ENCODE measurements at places on chromosomes 7 and 10.
A peak's percentile ranks its signal among the peaks of the same experiment; 100 is the strongest.

DNA sequence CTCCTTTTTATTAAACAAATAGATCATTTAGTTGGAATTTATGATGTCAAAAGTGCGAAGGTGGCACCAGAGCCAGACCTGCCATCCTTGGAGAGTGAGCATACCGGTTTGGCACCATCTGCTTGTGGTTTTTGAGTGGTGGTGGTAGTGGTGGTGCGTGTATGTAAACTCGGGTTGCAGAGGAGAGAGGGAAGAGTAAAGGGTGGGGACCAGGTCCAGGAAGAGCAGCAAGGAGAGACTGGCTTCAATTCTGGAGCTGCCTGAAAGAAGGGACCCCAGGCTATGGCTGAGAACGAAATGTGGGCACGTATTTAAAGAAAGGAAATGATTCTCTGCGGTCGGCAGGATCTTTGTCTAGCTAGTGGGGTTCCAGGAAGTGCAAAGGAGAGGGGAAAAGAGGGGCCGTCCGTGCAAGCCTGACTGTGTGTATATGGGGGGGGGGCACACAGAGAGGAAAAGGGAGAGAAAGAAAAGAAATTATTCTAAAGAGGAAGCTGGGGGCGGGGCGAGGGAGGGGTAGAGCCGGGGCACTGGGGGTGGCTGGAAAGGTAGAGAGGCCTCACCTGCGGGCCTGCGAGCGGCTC lies 448 bp upstream of the GOLGA7B start:
- DNase-seq, result no peak

- peak; percentile 79 for DNase-seq
Measured at GRCh38 chr10:87961314-87961713, 97.9 kb downstream of the PTEN start.

GRCh38 chr7:73864981-73865711 lies 4.2 kb downstream of the TMEM270 start:
- no peak for DNase-seq

DNA sequence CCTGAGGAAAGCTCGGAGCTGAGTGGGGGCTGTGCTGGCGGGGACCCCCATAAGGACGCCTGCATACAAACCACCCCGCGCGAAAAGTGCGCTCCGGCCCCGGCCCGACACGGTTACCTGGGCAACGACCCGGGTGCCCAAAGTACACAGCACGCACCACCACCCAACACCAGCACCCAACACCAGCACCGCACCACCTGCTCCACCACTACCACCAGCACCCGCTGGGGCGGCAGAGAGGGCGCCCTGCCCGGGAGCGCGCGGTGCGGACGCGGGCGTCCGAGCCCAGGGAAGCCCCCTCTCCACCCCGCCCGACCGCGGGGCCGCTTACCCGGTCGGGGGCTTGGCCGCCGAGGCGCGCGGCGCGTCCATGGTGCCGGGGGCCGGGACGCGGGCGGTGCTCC lies 345 bp downstream of the COBL start:
- no peak for DNase-seq

- peak; percentile 98 for DNase-seq
Measured at GRCh38 chr7:116327752-116328151, 117.4 kb downstream of the TES start.

- no peak for DNase-seq
Measured at GRCh38 chr10:11468126-11468742, 143.2 kb downstream of the USP6NL start.

Data from foreskin fibroblast (primary cell).